Aorta (tissue), 5 donors: ENCODE measurements at places on chromosomes 4 and X. TPM values are rescaled to one million over a fixed set of nuclear protein-coding genes. Genes with fewer than 3 reads are reported as not detected.

GLRA2 gene
- total RNA-seq, result not detected

GPR119 gene
- not detected for total RNA-seq

DNA sequence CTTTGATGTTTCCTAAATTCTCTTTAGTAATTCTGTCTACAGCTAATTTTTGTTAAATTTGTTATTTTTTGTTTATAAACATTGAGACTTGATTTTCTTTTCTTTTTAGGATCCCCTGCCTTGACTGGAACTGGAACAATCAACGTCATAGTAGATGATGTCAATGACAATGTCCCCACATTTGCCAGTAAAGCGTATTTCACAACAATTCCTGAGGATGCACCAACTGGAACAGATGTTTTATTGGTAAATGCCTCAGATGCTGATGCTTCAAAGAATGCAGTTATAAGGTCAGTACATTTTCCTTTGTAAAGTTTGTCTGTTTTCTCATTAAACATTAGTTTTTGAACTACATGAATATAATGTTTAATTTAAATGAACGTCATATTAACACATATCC, 119.4 kb downstream of the FAT4 start:
- H3K36me3 ChIP-seq, result peaks cover 3% of the 10 kb centered on the region
- no peak overlapping the region for H3K4me3 ChIP-seq
- no peaks in the 10 kb centered on the region for H3K27me3 ChIP-seq
- no peak overlapping the region for H3K27ac ChIP-seq
- DNase-seq, result no peak
- H3K4me1 ChIP-seq, result no peaks in the 10 kb centered on the region

GDPD2 gene
- total RNA-seq, result not detected
